ENCODE measurements at places on chromosomes 6 and 20.
A peak's percentile ranks its signal among the peaks of the same experiment; 100 is the strongest.

GRCh38 chr6:107047807-107048206 is 19.8 kb downstream of the MTRES1 start:
- DNase-seq, result no peak

DNA sequence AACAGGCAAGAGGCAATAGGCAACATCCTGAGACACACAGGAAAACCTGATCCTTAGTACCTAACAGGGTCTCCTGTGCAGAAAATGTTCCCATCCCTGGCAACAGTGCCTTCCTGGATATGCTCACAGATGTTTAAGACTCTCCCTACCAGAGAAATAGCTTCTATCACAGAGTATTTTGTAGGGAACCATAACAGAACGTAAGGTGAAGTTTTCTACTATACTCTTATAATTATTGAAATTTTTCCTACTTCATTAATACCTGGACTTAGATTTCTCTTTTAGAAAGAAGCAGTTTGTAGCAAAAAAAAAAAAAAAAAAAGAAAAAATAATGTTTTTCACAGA is 33.5 kb upstream of the LGSN start:
- DNase-seq, result no peak

- no peak for DNase-seq
Observed at GRCh38 chr6:3125815-3126214, 7.3 kb downstream of the BPHL start.

GRCh38 chr6:474453-475185 is 83.1 kb downstream of the IRF4 start:
- no peak for DNase-seq

GRCh38 chr20:391041-391711 is 10.6 kb downstream of the TRIB3 start:
- DNase-seq, result no peak

DNA sequence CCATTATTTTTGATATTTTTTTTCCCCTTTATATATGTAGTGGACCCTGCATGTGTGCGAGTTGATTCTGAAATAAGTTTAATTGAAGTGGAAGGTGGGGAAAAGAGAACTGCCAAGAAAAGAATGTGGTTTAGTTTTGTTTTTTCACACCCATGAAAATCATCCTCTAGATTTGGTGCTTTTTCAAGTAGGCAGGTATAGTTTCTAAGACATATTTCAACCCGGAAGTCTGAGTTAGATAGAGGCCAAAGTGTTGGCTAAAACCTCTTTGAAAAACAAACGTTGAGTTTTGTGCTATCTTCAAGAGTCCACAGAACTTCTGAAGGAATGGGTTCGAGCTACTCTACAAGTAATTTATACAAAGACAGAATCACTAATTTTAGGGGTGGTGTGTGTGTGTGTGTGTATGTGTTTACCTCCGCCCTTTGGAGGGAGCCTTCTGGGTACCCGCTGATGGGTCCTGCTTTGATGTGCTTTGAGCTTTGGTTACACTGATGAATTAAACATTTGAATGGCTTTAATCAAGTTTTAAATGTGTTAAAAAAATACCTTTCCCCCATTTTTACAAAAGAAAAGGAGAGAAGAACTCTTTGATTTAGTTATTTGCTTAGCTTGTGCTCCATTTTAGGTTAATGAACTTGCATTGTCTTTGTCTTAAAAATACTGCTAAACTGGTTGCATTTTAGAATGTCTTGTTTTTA is 2.5 kb downstream of the RREB1 start:
- no peak for DNase-seq

DNA sequence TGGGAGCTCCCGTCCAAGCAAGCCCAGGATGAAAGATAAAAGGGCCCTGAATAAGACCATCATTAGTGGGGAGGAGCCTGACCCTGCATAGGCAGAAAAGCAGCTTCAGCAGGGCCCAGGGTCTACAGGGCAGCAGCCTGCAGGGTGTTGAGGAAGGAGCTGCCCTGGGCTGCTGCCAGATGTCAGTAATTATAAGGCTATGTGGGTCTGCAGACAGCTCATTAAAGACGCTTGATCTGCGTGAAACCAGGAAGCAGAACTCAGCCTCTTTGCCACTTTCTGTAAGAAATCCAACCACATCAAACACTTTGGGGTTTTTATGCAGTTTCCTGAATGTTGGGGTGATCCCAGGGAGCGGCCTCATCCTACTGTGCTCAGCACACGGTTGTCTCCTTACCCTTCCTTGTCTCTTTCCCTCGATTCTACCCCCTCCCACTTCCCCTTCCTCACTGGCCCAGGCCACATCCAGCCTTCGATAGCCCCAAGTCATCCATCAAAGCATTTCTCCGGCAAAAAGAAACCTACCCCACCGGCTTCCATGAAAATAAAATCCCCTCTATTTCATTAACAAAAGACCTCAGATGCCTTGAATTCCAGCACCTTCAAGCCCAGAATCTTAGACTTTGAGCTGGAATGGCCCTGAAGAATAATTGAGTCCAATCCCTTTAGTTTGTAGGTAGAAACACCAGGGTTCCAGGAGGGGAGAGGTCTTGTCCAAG is 1.0 kb upstream of the TGM6 start:
- peak; percentile 13 for DNase-seq
